Occipital lobe (tissue), 3 donors: ENCODE measurements at places on chromosomes 3 and 15.

DNA sequence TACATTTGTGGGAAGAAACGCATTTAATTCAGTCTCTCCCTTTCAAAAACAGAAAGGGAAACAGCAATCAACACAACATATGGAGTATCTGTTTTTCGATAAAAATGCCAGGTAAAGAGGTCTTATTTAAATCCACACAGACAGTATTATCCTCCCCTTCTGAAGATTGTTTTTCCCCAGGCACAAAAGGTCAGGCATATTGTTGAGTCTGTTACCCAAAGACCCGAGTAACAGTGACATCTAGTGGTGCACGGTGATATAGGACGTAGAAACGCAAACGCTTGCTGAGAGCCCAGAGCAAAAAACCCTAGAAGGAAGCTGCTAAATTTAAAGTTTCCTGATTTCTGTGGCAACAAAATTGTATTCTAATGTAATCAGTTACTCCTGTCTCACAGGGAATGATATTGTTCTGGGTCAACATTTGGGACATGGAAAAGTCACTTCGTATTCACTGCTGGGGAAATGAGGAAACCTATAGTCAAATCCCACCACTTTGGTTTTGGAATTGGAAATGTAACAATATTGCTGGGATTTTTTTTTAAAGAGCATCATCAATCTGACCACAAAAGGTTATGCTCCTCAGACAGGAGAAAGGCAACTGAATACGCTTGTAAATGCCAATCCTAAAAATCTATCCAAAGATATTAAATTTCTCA, 312.7 kb upstream of the CCDC54 start:
- DNase-seq, result peak; percentile 32

DNA sequence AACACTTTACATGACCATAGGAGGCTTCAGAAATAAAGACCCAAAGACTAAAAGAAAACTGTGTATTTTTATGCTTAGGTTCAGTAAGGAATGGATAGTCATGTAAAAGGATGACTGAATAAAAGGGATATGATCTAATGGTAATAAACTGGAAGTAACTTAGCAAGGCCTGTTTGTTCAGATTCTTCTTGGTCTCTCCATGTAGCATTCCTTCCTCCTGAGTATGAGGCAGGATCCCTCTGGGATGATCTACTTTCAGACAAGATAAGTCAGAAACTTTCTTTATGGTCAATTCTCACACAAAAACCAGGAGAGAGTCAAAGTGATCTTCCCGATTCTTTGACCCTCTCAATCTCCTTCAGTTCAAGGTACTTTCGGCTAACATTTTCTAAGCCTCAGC, 340.8 kb upstream of the DCBLD2 start:
- no peak for DNase-seq

DNA sequence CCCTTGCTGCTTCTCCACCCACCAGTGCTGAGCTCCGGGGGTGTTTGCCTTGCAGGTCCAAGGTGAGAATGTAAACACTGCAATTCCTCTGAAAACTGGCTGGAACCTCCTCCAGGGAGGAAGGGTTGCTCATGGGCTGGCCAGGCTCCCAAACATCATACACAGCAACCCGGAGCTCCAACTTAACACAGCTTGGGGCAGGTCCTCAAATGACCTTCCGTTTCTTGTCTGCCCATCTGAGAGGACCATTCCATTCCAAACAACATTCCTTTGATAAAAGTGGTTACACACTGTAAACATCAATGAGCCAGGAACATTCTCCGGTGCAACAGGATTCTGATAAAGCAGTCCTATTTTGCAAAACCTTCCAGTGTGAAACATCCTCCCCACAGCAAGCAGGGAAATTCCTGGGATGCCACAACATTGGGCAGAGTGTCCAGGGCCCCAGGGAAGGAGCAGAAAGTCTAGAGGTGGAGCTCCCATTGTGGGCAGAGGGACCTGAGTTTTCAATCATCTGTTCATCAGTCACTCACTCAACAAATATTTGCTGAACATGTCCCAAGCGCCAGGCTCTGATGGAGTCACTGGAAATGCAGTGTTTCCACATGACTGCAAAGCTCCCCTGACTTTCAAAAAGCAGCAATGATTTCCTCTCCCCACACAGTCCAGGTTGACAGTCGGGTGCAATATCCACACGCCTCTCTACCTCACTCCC, 7.3 kb upstream of the HEG1 start:
- no peak for DNase-seq

DNA sequence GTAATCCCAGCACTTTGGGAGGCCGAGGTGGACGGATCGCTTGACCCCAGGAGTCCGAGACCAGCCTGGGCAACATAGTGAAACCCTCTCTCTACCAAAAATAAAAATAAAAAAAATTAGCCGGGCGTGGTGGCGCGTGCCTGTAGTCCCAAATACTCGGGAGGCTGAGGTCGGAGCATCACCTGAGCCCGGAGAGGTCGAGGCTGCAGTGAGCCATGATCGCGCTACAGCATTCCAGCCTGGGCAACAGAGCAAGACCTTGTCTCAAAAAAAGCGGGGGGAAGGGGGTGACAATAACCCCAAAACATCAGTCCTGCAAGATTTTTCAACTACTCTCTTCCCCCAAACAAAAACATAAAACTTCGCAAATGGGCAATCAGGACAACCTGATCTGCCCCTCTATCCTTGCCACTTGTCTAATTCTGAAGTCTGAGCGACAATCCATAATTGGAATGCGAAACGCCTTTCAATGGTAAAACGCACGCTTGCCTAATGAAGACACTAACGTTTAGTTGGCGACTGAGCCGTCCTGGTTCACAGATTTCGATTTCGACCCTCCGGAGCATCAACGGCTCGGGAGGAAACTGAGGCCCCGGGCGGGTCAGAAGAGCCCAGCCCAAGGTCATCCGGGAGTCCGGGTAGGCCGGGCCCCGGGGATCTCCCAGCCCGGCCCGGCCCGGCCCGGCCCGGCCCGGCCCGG, 868 bp downstream of the BTBD1 start:
- DNase-seq, result no peak

- DNase-seq, result no peak
Observed at GRCh38 chr15:100598655-100599054, 3.3 kb downstream of the LINS1 start.
